RWPE2 (cell line): ENCODE measurements at places on chromosomes 13 and 19.

GRCh38 chr19:8320564-8321066, 560 bp downstream of the NDUFA7 start:
- no peak for DNase-seq

DNA sequence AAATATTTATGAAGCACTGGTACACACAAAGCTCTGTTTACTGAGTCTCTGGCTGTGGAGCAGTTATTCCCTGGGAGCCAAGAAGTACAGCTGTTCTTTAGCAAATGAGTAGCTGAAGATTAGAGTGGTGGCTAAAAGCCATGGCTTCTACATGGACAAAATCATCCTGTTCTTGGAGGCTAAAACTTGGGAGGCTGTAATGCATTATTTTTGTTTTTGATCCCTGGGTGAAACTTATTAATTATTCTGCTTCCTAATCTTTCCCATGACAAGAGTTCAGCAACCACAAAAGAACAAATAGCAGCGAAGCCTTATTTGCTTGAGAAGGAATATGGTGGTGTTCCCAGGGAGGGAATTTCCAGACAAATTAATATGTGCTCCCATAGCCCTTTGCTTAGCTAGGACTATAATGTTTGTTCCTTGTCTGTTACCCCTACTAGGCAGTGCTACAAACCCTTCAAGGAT, 109.5 kb downstream of the DCT start:
- DNase-seq, result no peak

- no peak for DNase-seq
Measured at GRCh38 chr19:5045956-5046338, 77.0 kb downstream of the KDM4B start.

DNA sequence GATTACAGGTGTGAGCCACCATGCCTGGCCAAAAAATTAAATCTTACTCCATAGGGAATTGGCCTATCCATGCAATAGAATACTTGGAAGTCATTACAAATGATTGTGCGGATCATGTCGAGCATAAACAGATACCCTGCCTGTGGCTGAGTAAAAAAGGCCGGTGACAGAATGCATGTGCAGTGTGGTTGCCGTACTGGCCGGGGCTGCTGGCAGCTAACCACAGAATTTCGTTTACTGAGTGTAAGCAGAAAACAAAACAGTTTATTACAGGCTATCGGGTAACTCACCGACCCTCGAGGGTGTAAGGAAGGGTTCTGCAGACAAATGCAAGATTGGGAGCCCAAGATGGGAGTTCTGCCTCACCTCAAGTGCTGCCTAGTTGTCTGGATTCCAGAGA, 127.7 kb downstream of the ZIC5 start:
- no peak for DNase-seq
